ENCODE measurements at places on chromosomes 5 and 9.

GRCh38 chr9:83432104-83432627 lies 106.0 kb downstream of the FRMD3 start:
- DNase-seq = no peak

DNA sequence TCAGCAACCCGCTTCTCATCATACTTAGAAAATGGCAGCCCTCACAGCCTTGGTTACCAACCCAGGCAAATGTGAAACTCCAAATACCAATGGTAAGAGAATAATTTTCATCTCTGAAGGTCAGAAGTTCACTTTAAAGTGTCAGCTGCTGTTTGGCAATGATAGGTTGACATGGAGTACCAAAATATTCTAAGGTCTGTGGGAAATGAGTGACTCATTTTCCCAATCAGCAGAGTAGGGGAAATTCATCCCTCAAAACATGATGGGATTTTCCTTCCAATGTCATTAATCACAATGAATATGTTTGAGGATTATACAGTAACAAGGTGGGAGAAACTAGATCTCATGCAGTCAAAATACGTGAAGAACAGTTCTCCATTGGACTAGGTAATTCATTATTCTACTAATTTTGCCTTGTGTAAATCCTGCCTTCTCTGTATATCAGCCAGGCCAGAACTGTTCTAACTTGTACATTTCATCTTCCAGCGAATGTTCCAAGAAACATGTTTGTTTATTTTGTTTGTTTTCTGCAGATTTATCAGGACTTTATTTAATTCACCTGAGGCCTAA lies 53.1 kb upstream of the ERBIN start:
- DNase-seq = no peak

GRCh38 chr9:28407351-28407750 lies 834.1 kb upstream of the C9orf72 start:
- DNase-seq = no peak

GRCh38 chr9:113695440-113695851 lies 180.7 kb upstream of the ZNF618 start:
- DNase-seq = no peak

DNA sequence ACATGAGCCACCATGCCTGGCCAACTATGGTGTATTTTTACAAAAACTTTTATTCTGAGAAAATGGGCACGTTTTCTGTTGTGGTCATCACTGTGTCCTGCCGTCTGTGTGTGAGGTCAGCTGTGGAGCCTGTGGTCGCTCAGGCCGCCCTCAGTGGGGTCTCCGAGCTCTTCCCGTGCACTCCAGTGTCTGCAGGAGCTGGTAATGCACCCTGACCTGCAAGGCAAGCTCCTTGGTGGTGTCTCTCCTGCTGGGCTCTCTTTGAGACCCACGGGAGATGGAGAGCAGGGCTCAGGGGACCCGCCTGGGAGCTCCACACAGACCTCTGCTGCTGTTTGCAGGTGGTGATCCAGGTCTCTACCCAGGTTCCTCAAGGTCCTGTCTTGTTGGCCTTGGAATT lies 9.6 kb upstream of the AHRR start:
- DNase-seq = no peak

DNA sequence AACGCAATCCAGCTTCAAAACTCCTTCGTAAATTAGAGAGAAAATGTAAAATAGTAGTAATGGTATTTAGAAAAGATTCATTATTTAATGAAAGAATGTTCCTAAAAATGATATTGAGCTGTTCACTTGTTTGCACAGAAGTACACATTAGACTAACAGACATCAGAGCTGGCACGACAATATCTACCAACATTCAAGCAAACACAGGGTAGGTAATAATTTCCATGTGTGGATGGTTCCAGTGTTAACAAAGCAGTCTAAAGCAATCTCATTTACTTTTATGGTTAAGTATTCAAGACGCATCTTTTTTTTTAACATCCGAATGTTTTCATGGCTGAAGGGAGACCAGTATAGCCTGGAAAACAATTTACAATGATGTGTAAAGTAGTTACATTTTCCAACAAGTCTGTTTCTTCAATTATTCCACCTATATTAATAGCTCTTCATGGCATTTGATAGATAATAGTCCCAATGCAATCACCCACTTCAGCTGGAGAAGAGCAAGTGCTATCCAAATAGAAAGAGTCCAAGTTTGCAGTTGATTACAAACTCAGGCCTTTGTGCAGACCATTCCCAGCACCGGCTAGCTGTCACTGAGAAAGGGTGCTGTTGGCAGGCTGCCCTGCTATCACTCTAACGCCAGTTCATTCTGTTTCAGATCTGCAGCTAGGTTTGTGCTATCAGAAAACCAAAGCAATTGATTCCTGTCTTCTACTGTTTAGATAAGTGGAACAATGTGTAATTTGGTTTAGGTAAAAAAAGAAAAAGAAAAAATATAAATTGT lies 458.8 kb downstream of the DTWD2 start:
- no peak for DNase-seq

- DNase-seq = peak; percentile 64
Measured at GRCh38 chr5:139658928-139659667, 10.9 kb downstream of the CXXC5 start.

- peak; percentile 54 for DNase-seq
Measured at GRCh38 chr9:128412120-128412790, 8.4 kb upstream of the CERCAM start.

DNA sequence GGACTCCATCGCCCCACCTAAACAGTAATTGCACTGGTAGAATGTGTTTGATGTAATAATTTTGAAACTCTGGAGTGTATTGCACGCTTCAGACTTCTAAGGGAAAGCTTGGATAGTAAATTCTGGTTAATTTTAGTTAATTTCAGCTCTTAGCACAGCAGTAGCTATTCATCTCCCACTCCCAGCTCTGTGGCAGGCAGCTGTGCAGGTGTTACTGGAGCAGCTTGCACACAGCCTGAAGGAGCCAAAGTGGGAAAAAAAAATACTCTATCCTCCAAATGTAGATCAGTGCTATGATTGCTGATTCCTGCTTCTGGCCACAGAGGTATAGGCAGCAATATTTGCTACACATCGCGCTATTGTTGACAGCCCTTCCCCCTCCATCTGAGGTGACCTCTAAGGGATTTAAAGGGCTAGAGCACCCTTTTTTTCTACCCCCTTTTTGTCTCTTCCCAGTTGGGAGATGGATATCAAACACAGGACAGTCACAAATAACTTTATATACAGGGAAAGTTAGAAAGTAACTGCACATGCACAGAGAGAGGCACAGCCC lies 97.4 kb downstream of the KCTD16 start:
- no peak for DNase-seq

GRCh38 chr5:17076272-17076671 lies 140.2 kb upstream of the MYO10 start:
- DNase-seq = peak; percentile 72

- DNase-seq = no peak
Measured at GRCh38 chr9:78866207-78867132, 569.5 kb downstream of the PSAT1 start.
